ENCODE measurements at places on chromosomes 4 and X.

DNA sequence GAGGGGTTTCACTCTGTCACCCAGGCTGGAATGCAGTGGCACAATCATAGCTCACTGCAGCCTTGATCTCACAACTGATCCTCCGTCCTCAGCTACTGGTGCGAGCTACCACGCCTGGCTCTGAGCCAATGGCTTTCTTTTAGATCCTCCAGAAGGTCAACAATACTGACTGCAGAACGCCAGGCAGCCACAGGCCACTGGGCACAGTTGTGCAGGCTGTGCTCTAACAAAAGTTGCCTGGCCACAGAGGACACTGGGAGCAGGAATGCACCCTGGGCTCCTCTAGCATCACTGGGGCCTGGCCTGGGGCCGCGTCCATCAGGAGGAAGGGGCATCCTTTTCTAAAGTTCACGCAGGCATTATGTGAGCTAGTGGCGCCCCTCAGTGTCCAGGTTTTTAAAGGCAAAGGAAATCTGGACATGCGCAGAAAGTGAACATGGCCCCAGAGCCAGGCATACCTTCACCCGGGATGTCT lies 14.9 kb upstream of the PORCN start:
- DNase-seq: no peak

DNA sequence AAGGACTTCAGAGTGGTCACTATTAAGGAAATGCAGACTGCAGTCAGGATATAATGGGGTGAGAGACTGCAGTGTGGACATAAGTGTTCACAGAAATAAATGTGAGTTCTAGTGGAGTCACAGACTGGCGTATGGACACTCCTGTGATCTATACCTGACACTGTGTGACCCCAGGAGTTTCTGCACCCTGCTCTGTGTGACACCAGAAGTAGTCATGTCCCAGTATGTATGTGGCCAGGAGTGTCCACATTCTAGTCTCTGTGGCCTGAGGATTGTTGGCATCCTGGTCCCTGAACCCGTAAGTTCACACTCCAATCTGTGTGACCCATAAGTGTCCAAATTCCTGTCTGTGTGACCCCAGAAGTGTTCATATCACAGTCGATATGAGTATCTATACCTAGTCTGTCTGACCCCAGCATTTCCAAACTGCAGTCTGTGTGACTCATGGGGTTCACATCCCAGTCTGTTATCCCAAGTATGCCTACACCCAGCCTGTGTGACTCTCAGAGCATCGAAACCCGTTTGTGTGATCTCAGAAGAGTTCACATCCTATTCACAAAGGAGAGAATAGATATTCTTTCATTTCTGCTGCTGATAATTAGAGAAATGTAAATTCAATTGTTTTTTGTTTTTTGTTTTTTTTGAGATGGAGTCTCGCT lies 16.3 kb downstream of the WDR13 start:
- DNase-seq: no peak

DNA sequence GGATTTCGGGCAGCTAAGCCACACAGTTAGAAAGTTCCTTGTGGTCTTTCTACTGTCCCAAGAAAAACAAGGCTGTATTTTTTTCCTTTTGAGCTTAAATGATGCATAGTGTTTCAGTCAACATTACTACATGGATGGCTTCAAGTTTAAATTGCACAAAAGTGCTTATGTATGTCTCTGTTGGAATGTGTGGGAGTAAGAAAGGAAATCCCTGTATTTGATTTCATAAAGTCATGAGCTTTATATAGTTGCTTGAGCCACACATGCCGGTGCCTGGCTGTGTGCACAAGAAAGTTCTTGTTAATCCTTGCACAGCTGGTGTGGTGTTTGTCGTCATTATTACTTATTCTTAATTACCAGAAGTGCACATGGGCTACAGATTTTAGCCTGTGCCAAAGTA lies 262.2 kb downstream of the ARHGAP10 start:
- DNase-seq: no peak

DNA sequence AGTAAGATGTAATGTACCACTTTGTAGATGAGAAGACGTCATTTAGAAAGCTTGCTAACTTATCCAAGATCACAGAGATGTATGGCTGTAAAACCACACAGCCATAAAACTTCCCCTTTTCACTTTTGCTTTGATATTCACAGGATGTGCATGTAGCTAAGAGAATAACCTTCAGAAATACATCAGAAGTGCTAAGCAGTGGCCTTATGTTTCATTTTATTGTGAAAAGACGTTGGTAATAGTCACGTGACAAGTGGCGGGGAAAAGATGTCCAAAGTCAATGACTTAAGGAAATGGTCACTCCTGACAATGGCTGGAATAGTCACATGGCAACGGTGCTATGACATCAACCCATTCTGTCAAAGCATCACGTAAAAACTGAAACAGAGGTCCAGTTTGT lies 12.9 kb upstream of the WDR17 start:
- DNase-seq: no peak

GRCh38 chrX:47198026-47198686 lies 4.5 kb downstream of the UBA1 start:
- DNase-seq: no peak

DNA sequence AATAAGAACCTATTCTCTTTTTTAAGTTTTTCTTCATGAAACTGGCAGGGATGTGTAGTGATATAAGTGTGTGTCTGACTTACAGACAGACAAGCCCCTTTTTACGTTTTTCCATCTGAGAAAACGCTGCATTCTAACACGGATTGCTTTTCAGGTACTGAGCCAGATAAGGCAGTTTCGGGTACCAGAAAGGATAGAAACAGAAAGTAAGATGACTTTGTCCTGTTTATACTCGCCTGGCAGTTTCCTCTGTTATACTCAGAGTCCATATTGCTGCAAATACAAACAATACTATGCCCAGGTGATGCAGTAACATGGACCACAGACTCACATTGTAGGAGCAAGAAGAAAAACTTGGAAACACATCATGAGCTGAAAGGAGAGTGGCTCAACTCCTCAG lies 2320.6 kb upstream of the AGA start:
- DNase-seq: no peak
